ENCODE measurements at places on chromosomes 13 and 19.

GRCh38 chr13:85694992-85695391 lies 104.2 kb downstream of the SLITRK6 start:
- no peak for DNase-seq

GRCh38 chr19:32349724-32350470 lies 4.5 kb downstream of the ZNF507 start:
- no peak for DNase-seq

GRCh38 chr13:51063909-51064308 lies 47.2 kb downstream of the C13orf42 start:
- DNase-seq = no peak

- DNase-seq = no peak
Measured at GRCh38 chr13:101474419-101474957, 22.0 kb downstream of the ITGBL1 start.

DNA sequence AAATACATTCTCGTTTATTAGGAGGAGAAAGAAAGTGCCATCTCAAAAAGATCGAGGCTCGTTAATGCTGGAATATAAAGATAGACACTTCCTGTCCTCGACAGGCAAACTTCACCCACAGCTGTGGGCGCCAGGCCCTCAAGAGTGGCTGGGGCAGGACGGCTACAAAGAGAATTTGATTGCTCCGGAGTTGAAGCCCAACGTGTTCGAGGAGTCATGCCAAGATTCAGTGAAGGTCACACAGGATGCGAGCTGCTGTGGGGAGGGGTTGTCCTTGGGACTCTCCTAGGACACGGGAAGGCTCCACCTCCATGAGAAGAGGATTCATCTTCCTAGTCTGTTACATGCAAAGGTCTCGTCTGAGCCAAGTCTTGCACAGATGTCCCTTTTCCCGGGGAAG lies 16.3 kb upstream of the PTPRS start:
- no peak for DNase-seq

- no peak for DNase-seq
Measured at GRCh38 chr19:18424122-18424889, 5.1 kb downstream of the SSBP4 start.

- DNase-seq = no peak
Measured at GRCh38 chr19:42531313-42531712, 3.0 kb upstream of the CEACAM1 start.

GRCh38 chr19:4365791-4366665 lies 22.7 kb downstream of the MPND start:
- DNase-seq = no peak

DNA sequence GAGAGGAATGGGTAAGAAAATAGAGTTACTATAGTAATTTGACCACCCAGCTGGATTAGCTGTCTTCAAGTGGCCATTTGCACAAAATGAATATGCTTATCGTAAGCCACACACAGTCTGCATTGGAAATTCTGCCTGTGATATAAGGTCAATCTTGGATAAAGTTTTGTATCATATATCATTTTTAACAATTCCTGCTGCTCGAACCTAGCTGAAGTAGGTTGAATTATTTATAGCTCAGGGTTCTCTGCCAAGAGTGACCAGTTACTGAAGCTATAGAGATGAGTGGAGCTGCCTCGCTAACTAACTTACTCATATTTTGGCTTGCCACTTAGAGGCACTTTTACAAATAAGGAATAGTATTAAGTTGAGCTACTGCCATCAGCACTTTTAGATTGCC lies 220.9 kb downstream of the RGCC start:
- DNase-seq = no peak

DNA sequence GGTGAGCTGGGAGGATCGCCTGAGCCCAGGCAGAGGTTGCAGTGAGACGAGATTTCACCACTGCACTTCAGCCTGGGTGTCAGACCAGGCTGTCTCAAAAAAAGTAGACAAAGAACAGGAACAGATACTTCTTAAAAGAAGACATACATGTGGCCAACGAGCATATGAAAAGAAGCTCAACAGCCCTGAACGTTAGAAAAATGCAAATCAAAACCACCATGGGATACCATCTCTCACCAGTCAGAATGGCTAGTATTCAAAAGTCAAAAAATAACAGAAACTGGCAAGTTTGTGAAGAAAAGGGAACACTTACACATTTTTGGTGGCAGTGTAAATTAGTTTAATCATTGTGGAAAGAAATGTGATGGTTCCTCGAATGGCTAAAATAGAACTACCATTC lies 3.0 kb upstream of the LGALS14 start:
- DNase-seq = no peak

- DNase-seq = no peak
Measured at GRCh38 chr19:7778081-7778480, 15.0 kb downstream of the CLEC4M start.

- DNase-seq = no peak
Measured at GRCh38 chr13:91359631-91360030, 12.1 kb downstream of the MIR17HG start.

GRCh38 chr13:26558074-26558805 lies 757 bp downstream of the WASF3 start:
- no peak for DNase-seq

DNA sequence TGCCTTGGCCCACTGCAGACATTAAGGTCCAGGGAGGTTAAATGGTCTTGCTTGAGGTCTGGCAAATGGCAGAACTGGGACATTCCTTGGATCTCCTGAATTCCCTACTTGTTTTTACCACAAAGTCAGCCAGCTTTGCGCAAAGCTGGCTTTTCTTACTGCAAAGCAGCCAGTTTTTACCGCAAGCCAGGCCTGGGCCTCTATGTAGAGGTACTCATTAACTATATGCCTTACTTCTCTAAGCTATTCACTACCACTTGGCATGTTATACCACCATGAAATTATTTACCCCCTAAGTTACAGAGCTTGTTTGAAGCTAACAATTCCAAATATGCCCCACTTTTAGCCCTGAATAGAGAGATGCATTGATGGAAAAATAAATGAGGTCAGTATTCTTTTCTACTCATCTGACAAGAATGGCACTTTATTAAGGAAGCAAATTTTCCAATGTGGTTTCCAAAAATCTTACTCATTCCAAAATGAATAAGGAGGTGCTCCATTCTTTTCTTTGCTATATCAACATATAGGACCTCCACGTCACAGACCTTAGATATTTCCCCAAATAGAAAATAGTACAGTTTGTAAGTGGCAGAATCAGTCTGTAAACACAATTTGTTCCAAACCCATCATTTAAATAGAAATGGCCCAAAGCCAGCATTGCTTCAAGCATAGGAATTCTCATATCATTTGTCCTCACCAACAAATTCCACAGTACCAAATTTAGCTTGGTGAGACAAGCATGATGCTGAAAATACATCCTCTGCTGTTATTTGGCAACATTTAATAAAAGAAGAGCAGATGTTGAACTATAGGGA lies 143.9 kb upstream of the TSC22D1 start:
- no peak for DNase-seq

DNA sequence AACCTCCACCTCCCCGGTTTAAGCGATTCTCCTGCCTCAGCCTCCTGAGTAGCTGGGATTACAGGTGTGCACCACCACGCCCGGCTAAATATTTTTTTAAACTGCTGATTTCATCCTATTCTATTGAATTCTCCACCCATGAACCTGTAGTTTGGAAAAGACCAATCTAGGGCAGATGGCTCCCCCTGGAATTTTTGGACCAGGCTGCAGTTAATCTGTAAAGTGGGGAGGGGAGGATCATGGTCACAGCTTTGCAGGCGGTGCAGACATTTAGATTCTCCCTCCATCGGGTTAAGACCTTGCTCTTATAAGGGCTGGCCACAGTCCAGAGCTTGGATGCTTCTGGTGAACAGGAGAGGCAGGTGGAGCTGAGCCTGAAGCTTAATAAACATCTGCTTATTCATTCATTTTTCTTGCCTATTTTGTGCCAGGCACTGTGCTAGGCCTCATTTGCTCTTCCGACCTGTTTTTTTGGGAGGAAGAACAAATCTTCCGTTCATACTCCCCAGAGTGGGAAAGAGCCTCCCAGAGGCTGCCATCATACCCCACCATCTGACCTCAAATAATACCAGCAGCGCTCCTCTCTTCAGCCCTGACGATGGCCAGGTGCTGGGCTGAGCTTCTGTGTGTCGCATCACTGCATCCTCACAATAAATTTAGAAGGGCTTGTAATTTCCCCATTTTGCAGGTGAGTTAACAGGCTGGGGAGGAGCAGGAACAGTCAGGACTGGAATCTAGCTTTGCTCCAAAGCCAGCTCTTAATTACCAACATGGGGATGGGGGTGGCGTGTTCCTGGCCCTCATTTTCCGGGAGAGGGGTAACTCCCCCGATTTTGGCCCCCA lies 902 bp upstream of the CCDC106 start:
- no peak for DNase-seq

GRCh38 chr13:111488486-111489132 lies 168.2 kb downstream of the TEX29 start:
- DNase-seq = no peak

GRCh38 chr13:42735010-42735409 lies 46.4 kb upstream of the FAM216B start:
- DNase-seq = no peak

- no peak for DNase-seq
Measured at GRCh38 chr13:51453959-51454703, 1.3 kb upstream of the INTS6 start.

GRCh38 chr19:42465827-42466280 lies 23.1 kb upstream of the CXCL17 start:
- no peak for DNase-seq

GRCh38 chr19:10797078-10797477 lies 38.9 kb downstream of the TMED1 start:
- no peak for DNase-seq

DNA sequence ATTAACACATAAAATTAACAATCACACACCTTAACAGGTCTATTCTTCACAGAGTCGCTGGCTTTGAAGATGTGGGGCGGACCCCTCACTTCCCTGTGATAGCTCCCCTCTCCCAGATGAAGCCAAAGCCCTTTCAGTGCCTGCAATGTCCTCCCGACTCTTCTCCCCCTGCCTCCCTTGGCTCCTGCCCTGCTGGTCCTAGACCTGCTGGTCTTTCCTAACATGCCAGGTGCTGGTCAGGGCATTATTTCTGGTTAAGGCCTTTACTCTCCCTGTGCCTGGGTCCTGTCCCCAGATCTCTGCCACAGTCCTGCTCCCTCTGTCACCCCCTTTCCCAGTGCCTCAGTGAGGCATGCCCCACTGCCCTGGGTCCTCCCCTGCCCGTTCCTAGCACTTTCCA lies 12.2 kb downstream of the ERICH6B start:
- DNase-seq = no peak

DNA sequence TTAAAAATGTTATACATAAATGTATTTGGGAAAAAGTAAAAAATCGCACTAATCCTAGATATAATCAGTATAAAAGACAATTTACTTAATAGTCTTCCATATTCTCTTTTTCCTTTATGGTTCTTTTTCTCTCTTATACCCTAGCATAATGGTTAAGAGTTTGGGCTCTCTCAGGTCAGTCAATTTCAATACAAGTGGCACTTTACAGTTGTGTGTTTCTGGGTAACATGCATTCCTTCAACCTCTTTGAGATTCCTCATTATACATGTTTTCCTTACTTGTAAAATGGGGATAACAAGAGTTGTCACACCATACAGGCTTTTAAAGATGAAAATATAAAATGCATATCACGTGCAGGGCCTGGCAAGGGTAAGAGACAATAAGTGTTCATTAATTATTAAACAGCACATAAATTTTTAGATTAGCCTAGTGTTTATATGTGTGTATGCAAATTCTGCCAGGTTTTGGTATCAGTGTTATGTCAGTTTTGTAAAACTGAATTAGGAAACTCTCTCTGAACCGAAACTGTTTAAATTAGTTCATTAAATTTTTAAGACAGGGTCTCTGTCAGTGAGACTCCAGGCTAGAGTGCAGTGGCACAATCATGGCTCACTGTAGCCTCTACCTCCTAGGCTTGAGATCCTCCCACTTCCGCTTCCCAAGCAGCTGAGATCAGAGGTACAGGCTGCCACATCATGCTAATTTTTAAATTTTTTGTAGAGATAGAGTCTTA lies 49.8 kb downstream of the ELF1 start:
- no peak for DNase-seq

- DNase-seq = no peak
Measured at GRCh38 chr13:20397896-20398295, 127.8 kb downstream of the CRYL1 start.

GRCh38 chr13:44768239-44768638 lies 192.1 kb upstream of the TSC22D1 start:
- DNase-seq = no peak

GRCh38 chr19:28009696-28010095 lies 1203.3 kb downstream of the UQCRFS1 start:
- DNase-seq = no peak

- peak; percentile 51 for DNase-seq
Measured at GRCh38 chr19:4288091-4288777, 9.2 kb downstream of the SHD start.

GRCh38 chr13:45678282-45678681 lies 23.8 kb upstream of the CBY2 start:
- DNase-seq = no peak

GRCh38 chr13:53104136-53104535 lies 75.5 kb downstream of the OLFM4 start:
- no peak for DNase-seq

- DNase-seq = peak; percentile 87
Measured at GRCh38 chr19:18636183-18636968, 452 bp upstream of the KLHL26 start.

GRCh38 chr19:459724-460511 lies 915 bp downstream of the SHC2 start:
- DNase-seq = no peak

DNA sequence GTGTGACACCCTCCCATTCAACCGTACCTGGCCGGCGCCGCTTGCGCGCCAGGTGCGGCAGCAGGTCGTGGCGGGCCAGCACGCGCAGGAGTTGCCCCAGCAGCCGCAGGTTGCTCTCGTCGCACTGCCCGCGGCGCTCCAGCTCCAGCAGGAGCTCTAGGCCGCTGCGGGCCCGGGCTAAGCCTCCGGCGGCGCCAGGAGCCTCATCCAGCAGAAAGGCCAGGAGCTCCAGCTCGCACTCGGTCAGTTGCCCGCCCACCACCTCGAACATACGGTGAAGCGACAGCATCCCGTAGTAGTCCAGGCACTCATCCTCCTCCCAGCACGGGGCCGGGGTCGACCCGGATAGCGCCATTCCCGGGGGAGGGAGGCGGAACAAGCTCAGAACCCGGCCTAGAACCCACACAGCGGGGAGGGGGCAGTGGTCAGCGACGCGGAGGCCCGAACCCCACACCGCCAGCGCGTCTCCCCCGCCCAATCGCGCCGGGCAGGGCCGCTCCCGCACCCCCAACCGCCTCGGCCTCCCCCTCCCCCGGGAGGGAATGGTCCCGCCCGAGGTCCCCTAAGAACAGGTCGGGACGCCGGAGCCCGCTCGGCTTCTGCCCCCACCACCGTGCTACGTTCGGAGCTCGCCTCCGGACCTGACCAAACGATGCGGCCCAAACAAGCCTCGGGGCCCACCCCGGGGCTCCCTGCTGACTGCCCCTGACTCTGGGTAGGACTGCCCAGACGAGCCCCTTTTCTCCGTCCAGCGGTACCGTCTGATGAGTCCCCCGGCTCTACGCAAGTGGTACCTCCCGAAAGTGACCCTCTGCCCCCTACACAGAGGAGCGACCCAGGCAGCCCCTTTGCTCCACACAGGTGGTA lies 591 bp downstream of the DEDD2 start:
- DNase-seq = no peak

GRCh38 chr13:112333756-112334543 lies 42.2 kb upstream of the SPACA7 start:
- DNase-seq = peak; percentile 50

All from HCT116 (cell line).